ENCODE measurements at places on chromosomes 13 and 19.
A peak's percentile ranks its signal among the peaks of the same experiment; 100 is the strongest.

DNA sequence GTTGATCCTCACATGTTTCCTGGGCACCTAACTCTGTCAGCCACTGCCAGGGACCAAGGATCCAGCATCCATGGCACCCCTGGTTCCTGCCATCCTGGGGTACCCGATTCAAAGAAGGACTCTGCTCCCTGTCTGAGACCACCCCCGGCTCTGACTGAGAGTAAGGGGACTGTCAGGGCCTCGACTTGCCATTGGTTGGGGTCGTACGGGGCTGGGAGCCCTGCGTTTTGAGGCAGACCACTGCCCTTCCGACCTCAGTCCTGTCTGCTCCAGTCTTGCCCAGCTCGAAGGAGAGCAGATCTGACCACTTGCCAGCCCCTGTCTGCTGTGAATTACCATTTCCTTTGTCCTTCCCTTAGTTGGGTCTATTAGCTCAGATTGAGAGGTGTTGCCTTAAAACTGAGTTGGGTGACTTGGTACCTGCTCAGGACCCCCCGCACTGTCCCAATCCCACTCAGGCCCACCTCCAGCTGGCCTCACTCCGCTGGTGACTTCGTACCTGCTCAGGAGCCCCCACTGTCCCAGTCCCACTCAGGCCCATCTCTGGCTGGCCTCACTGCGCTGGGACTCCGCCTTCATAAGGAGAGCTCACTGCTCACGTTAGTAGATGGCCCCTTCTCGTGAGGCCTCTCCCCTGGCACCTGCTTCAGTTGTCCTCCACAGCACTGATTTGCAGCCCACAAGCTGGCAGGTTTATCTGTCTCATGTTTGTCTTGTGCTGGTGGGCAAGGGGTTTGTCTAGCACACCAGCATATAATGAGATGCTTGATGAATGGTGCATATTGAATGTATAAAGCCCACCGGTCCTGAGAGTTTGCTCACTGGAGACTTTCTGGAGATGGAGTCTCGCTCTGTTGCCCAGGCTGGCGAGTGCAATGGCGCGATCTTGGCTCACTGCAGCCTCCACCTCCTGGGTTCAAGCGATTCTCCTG is 3.9 kb downstream of the RPL28 start:
- DNase-seq: no peak

GRCh38 chr19:52735734-52736133 is 890 bp upstream of the ZNF611 start:
- DNase-seq: no peak

- no peak for DNase-seq
These were observed 12.2 kb upstream of the CLC start for GRCh38 chr19:39749981-39750380.

DNA sequence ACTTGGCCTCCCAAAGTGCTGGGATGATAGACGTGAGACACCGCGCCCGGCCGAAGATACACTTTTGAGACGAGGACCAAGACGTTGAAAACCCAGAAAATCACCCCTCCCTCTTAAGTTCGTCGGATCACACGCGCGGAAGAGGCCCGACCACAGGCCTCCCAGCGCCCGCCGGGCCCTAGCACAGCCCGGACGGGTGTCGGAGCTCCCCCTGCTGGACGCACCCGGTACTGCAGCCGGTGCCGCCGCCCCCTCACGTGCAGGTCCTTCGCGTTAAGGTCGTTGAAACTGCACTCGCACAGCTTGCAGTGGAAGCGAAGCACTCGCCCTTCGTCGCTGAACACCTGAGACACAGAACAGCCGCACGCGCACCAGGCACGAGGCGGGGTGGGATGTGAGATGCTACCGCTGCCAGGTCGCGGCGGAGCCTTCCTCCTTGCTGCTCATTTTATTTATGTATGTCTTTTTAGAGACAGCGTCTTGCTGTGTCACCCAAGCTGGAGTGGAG is 35.7 kb upstream of the MATK start:
- peak; percentile 50 for DNase-seq

DNA sequence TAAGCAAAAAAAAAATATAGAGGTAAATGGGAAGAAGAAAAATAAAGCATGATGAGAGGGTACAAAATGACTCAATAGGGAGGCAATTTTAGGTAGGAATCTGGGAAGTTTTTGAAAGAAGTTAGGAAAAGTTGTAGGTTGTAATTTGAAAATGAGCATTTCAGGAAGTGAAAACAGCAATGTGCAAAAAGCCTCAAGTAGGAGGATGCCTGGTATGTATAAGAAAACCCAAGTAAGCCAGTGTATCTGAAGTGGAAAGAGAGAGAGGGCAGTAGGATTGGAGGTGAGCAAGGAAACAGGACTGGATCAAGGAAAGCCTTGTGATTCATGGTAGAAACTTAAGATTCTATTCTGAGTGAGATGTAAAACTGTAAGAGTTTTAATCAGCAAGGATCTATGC is 121.6 kb upstream of the SPRY2 start:
- DNase-seq: no peak
